ENCODE measurements at places on chromosomes 16 and 17.
A peak's percentile ranks its signal among the peaks of the same experiment; 100 is the strongest.

- no peak for DNase-seq
Measured at GRCh38 chr16:12199524-12199923, 223.0 kb downstream of the SNX29 start.

DNA sequence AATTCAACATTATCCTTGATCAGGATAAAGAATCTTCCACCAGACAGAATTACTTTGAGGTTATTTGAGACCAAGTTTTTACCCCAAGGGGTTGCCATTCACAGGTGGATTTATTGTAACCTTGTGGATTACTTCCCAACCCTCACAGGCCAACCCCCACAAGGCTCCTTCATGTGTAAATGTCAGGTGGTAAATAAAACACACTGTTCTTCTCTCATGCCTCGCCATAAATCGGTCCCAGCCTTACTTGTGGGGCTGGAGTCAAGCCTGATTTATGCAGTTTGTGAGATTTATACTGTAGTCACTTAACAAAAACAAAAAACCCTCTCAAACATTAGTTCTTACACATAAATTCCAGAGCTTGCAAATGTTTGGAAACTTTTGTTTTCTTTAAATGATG lies 98.6 kb upstream of the IRX3 start:
- DNase-seq, result no peak

GRCh38 chr16:77868478-77868877 lies 80.1 kb downstream of the VAT1L start:
- DNase-seq, result no peak

DNA sequence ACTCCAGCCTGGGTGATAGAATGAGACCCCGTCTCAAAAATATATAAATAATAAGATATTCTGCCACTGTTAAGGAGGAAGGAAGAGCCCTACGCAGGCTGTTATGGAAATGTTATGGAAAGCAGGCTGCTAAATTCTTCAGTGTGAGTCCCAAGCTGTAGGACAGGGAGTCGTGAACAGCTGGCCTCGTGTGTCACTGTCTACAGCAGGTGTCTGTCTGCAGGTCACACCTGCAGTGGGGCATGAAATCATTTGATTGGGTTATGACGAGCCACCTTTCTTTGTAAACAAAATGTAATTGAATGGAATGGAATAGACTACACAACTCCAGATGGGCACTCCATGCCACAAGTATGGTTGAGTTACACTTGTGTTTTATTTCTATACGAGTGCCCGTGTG lies 15.6 kb upstream of the LITAF start:
- no peak for DNase-seq

- DNase-seq, result no peak
Measured at GRCh38 chr17:55710410-55710809, 12.3 kb downstream of the TMEM100 start.

- DNase-seq, result no peak
Measured at GRCh38 chr16:9766891-9767290, 415.3 kb downstream of the GRIN2A start.

GRCh38 chr17:46195217-46195855 lies 2.1 kb upstream of the KANSL1 start:
- no peak for DNase-seq

DNA sequence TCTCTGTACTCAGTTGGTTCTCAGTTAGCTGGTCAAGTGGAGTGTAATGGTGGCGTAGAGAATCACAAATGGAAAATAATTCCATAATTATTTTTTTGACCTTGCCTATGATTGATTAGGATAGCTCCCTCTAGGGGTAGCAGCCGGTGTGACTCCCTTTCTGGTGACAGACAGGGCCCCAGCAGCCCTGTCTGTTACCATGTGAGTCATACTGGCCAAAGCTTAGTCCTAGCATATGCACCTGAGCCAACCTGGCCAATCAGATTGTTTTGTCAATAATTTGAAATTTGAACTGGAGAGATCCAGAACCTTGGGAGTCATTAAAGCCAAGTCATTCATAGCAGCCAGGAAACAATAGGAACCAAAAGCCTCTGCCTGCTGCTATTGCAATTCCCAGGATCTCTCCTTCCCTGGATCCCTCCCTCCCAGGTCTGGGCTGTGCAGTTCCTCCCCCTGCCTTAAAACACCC lies 5.6 kb downstream of the PNPO start:
- DNase-seq, result peak; percentile 96

DNA sequence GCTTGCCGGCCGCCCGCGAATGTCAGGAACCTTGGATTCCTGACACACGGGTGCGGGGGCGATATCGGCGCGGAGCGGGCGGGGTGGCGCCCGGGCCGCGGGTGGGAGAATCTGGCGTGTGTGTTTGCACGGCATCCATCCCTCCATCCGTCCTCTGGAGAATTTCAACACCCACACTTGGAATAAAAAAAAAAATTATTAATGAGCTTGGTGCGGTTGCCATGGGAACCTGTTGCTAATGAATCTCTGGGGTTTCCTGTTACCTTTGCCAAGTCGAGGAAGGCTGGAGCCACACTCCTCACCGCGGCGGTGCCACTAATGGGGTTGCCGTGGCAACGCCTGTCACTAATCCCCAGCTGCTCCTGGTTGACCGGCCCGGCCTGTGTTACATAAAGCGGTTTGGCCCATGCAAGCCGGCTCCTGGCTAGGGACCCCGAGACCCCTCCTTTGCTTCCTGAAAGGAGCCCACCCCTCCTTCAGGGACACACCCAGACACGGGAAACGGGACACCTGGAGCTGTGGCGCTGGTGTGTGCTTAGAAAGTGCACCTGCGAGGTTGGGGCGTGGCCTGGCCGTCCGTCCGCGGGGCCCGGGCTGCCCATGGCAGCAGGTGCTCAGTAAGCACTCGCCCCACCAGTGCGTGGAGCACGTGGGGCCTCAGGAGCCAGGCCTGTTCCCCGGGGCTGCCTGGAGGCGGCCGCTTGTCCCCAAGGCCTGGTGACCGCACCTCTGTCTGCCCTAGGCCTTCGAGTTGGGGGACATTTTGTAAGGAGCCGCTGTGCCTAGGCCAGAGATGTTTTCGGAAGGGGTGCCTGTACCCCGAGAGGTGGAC lies 14.6 kb downstream of the CACNA1H start:
- DNase-seq, result no peak

DNA sequence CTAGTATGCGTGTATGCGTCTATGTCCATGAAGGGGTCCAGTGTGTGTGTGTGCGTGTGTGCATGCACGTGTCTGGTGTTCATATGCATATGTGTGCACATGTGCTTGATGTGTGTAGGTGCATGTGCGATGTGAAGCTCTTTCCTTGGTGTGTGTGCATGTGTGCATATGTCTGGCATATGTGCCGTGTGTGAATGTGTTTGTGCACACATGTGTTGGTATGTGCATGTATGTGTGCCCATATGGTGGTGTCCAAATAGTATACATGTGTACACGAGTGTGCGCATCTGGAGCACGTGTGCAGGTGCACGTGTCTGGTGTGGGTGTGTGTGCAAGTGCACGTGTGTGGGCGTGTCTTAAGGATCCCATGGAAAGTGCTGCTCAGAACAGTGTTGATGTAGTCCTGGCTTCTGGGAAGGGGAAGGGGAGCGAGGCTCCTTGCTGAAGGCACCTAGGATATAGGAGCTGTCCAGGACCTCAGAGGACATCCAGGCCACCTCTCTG lies 17.0 kb downstream of the CACNA1G start:
- no peak for DNase-seq

DNA sequence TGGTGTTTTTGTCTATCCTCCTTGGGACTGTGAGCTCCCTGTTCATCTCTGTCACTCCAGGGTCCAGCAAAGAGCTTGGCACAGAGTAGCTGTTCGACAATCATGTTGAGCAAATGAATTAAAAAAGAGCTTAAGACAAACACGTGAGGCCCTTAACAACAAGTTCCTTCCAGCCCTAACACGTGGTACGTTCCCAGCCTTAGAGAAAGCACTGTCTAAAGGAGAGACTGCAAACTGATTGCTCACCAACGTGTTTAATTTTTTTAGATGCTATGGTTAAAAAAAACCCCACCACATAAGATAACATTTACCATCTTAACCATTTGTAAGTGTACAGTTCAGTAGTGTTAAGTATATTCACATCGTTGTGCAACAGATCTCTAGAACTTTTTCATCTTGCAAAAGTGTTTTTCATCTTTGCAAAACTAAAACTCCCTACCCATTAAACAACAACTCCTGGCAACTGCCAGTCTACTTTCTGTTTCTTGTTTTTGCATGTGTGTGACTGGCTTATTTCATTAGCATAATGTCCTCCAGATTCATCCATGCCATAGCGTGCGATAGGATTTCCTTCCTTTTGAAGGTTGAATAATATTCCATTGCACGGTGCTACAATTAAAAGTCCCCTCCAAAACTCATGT lies 28.2 kb downstream of the LAT start:
- DNase-seq, result no peak

DNA sequence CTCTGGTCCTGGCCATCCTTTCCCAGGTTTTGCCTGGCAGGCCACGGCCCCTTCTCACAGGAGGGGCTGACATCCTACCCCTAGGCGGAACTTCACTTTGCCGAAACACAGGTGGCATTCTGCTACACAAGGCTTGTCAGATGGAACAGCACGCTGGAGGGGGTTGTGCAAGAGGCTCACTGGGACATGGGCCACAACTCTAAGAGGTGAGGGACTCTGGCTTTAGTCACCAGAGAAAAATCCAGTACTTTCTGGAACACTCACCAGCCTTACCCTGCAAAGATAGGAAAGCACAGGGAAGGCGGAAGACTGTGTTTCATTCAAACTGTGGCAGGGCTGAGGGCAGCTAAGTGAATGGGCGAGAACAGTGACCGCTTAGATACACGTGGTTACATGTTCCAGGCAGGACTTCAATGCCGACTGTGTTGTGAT lies 18.3 kb downstream of the CDC42EP4 start:
- DNase-seq, result no peak
